DMS153 (cell line): ENCODE measurements at places on chromosomes 11 and 22.

GRCh38 chr11:10450462-10451425, 4.3 kb upstream of the AMPD3 start:
- DNase-seq, result peak; percentile 69

DNA sequence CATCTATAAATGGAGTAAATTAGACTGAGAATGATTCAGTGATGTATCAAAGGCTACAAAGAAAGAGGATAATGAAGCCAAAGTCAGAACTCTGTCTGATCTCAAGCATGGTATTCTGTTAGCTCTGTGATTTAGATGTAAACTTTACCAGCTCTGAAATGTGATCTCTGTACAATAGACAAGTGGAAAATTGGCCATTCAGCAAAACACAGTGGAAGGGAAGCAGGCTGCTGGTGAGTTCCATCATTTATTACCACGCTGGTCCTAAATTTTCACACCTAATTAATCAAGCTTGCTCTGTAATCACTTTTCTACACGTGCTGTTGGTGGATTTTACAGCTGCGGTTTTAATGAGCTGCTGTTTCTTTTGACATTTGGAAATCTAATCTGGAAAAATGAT, 145.1 kb upstream of the OPCML start:
- DNase-seq, result no peak

- DNase-seq, result no peak
These were observed 10.8 kb upstream of the PANX1 start for GRCh38 chr11:94117871-94118270.

GRCh38 chr22:25930083-25930482, 188.1 kb downstream of the MYO18B start:
- no peak for DNase-seq

GRCh38 chr11:20102397-20102796, 57.9 kb downstream of the DBX1 start:
- DNase-seq, result no peak

DNA sequence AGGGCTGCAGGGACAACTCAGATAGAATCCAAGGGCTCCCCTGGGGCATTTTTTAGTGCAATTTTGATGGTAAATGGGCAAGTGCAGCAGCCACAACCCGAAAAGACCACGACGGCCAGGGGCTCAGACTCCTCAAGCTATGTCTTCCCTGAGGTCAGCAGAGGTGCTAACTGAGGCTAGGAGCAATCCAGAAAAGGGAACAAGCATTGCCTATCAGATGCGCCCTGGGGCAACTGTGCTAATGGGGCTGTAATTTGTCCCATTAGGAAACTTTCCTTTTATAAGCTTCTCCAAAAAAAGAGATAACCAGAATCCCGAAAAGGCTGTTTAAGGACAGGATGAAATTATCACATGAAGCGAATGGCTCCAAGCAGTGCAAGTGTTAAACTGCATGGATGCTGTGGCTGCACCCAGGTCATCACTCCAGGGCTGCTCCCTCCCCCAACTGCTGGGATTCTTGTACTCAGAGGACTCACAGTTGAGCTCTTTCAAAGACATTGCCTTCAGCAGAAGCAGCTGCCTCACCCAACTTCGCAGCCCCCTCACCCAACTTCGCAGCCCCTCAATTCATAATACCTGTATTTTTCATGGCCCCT, 2.8 kb upstream of the CD3E start:
- no peak for DNase-seq

- peak; percentile 96 for DNase-seq
These were observed 46.1 kb upstream of the SCUBE2 start for GRCh38 chr11:9137293-9138132.

DNA sequence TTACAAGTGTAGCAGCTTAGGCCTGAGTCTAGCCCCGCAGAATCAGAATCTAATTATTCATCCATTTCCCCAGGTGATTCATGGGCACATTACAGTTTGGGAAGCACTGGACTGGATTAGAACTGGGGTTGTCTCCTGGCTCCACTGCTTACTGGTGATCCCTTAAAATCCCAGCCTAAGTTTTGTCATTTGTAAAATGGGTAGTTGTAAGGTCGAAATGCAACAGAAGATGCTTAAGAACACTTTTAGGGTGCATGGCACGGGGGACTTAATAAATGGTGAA, 1.3 kb downstream of the STX3 start:
- no peak for DNase-seq

GRCh38 chr11:102497061-102497460, 33.5 kb downstream of the MMP7 start:
- no peak for DNase-seq

- no peak for DNase-seq
These were observed 19.6 kb upstream of the PDGFD start for GRCh38 chr11:104183593-104183992.

- DNase-seq, result no peak
These were observed 540.5 kb downstream of the DLG2 start for GRCh38 chr11:85086504-85087284.

- no peak for DNase-seq
These were observed 59.5 kb downstream of the SCN3B start for GRCh38 chr11:123594921-123595320.

GRCh38 chr22:23984430-23984829, 4.5 kb downstream of the GSTT2 start:
- peak; percentile 29 for DNase-seq

- DNase-seq, result no peak
These were observed 4.3 kb upstream of the PLXNB2 start for GRCh38 chr22:50311606-50312351.

GRCh38 chr11:22626573-22627239, 1.1 kb upstream of the FANCF start:
- no peak for DNase-seq

- DNase-seq, result no peak
These were observed 22.5 kb upstream of the EED start for GRCh38 chr11:86222081-86222480.

GRCh38 chr22:29260601-29261315, 7.0 kb downstream of the RHBDD3 start:
- no peak for DNase-seq

DNA sequence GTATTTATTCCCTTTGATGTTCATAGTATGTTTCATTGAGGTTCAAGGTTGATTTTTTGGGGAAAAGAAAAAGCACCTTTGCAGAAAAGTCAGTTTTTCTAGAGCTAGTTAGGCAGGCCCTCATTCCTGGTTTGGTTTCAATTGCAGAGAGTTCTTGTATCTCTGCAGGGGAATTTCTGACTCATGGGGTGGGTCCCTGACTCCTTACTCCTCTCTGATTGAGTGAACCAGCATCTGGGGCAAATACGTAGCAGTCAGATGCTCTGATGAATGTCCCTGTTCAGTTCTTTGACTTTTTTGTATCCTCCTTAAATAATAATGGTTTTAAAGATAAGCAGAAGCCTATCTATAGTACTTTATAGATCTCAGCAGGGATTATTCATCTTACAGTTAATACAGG, 7.7 kb upstream of the NCR3LG1 start:
- no peak for DNase-seq

- DNase-seq, result no peak
These were observed 194.2 kb downstream of the HIPK3 start for GRCh38 chr11:33451364-33451763.

DNA sequence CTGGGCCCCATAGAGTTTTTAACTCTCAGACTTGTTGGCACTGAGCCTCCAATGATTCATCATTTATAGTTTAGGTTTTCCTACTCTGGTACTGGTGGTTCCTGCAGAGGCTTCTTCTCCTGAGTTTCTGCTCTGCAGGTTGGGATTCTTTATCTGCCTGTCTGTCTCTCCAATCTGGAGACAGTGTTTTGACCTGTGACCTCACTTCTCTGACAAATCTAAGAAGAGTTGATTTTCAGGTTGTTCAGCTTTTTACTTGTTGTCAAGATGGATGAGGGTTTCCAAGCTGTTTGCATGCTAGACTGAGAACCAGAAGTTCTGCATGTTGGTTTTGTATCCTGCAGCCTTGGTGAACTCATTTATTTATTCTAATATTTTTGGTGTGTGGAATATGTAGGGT, 63.9 kb downstream of the JAM3 start:
- DNase-seq, result no peak

DNA sequence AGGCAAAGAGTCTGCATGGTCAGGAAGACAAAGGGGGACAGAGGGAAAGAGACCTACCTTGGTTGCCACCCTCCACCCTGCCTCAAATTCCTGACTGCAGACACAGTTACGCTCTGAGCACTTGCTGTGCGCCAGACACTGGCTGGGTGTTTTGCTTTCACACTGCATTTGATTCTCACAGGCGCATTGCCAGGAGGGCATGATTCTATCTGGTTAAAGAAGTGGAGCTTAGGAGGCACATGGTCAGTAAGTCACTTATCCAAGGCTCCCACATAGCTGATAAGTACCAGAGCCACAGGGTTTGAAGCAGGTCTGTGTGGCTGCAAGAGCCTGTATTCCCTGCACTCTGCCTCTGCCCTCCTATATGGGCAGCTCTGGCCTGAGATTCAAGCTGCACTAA, 103.9 kb downstream of the TIMP3 start:
- DNase-seq, result no peak

- no peak for DNase-seq
These were observed 6.4 kb downstream of the TSSC4 start for GRCh38 chr11:2406878-2407410.

- DNase-seq, result no peak
These were observed 1.0 kb downstream of the REXO2 start for GRCh38 chr11:114440121-114440860.

GRCh38 chr22:43479301-43479950, 67.6 kb downstream of the MPPED1 start:
- no peak for DNase-seq

GRCh38 chr11:87536565-87536964, 498.8 kb downstream of the TMEM135 start:
- no peak for DNase-seq

DNA sequence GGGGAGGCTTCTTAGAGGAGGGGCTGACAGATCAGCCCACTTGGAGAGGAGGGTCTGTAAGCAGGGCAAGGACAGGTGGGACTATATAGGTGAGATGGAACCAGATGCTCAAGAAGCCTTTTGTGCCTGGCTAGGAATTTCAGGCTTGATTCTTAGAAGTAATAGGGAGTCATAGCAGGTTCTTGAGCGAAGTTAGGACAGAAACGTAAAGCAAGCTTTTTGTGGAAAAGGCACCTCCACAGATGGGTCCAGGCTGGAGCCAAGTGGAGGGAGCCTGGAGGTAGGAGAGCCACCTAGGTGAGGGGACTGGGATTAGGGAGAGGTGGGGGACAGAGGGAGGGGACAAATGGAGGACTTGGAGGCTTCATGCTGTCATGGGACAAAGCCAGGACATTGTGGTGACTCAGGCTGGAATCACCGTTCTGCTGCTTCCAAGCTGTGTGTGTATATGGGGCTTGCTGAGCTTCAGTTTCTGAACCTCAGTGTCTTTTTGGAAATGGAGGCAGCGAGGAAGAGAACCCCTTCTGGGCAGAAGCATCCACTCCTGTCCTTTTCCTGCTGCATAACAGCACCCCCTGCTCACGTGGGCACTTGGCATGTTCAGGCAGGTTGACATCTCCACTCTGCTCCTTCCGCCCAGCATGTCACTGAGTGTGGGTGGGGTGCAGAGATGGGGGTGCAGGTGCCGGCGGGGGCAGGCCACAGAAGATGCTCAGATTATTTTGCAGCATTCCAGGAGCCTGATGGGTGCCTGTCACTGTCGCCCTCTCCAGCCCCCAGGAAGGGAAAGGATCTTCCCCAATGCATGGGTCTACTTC, 58.0 kb downstream of the MCM5 start:
- DNase-seq, result peak; percentile 53

DNA sequence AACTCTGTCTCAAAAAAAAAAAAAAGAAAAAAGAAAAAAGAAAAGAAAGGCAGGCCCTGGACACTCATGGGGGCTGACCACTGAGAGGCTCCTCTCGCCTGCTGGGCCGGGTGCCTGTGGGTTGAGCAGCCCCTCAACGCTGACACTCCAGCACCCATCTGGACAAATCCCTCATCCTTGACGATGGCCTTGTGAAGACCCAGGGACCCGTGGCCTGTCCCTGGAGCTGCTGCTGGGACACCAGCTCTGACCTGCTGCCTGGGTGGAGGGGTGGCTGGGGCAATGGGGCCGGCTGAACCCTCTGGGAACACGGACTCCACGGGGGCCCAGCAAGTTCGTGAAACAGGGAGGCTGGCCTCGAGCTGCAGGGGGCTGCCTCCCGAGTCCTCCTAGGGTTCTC, 10.5 kb upstream of the BID start:
- DNase-seq, result no peak

- no peak for DNase-seq
These were observed 37.5 kb upstream of the LYVE1 start for GRCh38 chr11:10605941-10606381.

DNA sequence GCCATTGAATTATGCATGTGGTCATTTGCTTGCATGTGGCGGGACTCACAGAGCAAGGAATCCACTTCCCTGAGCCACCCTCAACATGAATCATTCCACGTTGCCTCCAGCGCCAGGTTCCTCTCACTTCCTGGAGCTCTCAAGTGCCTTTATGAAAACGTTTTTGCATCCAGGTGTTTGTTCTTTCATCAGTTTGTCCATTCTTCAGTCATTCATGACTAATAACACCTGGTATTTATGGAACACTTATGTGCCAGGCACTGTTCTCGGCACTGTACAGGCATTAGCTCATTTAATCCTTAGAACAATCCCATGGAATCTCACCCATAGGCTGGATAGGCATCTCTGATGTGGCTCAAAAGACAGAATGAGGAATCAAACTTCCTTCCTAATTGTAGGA, 256.1 kb upstream of the SYN3 start:
- no peak for DNase-seq

- no peak for DNase-seq
These were observed at the start of gene PRDM11 for GRCh38 chr11:45146072-45147016. Gene PRDM11 (plus strand): TSS chr11:45146639. CDS start chr11:45181767, 35,128 bp downstream.

GRCh38 chr22:49306632-49307480, 520.8 kb downstream of the BRD1 start:
- DNase-seq, result no peak
